ENCODE measurements at places on chromosomes 2 and 18. TPM values are rescaled to one million over a fixed set of nuclear protein-coding genes. Genes with fewer than 3 reads are reported as not detected.

Gene IL18R1
- total RNA-seq: 0.73 TPM

Gene PROM2
- 0.20 TPM for total RNA-seq

Gene SKA1
- total RNA-seq: 25.4 TPM

Gene TYMS
- 20.9 TPM for total RNA-seq

Gene ITPRIPL1
- 1.8 TPM for total RNA-seq
